ENCODE measurements at places on chromosomes 7 and 10.

GRCh38 chr10:74150204-74150989 lies at the start of gene AP3M1:
AP3M1 (minus strand) TSS chr10:74150828; CDS start chr10:74138379, 12,449 bp downstream.
- peak; percentile 82 for DNase-seq

- no peak for DNase-seq
Measured at GRCh38 chr10:114723991-114724715, 66.1 kb upstream of the ABLIM1 start.

- no peak for DNase-seq
Measured at GRCh38 chr10:33674491-33674890, 340.0 kb upstream of the NRP1 start.

DNA sequence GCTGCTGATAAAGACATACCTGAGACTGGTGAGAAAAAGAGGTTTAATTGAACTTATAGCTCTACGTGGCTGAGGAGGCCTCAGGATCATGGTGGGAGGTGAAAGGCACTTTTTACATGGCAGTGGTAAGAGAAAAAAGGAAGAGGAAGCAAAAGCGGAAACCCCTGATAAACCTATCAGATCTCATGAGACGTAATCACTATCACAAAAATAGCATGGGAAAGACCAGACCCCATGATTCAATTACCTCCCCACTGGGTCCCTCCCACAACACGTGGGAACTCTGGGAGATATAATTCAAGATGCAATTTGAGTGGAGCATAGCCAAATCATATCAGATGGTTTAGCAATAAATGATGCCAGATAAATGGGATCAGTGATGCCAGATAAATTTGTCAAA lies 892.0 kb upstream of the CELF2 start:
- DNase-seq: no peak

DNA sequence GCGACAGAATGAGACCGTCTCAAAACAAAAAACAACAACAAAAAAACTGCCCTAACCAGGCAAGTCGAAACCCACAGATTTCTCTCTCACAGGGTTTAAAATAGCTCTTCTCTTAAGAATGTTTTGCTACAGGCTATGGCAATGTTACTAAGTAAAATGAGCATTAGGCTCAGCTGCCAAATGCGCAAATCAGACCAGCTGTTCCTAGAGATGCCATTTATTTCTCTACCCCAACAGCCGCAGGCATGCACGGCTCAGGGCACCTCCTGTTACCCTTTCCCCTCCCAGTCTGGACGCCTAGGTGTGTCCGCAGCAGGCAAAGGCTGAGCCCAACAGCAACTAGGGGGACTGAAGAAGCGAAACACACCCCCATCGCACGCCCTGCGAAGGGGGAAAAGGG lies 168.3 kb upstream of the MBL2 start:
- no peak for DNase-seq

DNA sequence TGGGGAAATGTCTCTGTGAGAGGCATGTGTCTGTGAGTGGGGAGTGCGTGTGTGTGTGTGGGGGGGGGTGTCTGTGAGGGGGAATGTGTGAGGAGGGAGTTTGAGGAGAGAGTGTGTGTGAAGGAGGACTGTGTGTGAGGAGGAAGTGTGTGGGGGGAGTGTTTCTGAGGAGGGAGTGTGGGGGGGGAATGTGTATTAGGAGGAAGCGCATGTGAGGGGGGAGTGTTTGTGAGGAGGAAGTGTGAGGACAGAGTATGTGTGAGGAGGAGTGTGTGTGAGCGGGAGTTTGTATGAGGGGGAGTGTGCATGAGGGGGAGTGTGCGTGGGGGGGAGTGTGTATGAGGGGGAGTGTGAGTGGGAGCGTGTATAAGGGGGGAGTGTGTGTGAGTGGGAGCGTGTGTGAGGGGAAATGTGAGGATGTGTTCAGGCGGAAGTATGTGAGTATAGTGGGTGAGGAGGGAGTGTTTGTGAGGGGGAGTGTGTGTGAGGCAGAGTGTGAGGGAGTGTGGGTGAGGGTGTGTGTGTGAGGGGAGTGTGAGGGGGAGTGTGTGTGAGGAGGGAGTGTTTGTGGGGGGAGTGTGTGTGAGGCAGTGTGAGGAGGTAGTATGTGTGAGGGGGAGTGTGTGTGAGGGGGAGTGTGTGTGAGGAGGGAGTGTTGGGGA lies 21.8 kb upstream of the PTPRN2 start:
- no peak for DNase-seq

DNA sequence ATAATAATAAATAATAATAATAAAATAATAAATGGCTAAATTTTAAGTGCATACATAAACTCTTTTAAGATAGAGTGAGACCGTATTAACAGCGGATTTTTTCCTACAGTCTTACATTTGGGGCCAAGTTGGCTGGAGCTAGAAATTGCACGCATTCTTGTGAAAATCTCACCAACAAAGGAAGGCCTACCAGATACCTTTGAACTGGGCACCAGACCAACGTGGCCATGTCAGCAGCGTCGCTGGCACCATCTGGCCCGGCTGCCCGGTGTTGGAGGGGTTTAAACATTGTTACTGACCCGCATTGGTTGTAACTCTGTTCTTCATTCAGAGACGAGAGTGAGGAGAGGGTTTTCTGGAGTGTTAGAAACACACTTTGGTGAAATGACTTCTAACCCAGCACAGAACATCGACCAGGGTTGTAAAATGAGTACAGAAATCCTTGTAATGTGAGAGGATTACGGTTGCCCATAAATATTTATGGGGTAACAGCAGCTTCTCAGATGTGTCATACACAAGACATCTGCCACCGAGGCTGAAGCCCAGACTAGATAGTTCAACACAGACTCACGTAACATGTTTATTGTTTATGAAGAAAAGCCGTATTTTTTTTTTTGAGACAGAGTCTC lies 34.6 kb upstream of the UNCX start:
- no peak for DNase-seq

DNA sequence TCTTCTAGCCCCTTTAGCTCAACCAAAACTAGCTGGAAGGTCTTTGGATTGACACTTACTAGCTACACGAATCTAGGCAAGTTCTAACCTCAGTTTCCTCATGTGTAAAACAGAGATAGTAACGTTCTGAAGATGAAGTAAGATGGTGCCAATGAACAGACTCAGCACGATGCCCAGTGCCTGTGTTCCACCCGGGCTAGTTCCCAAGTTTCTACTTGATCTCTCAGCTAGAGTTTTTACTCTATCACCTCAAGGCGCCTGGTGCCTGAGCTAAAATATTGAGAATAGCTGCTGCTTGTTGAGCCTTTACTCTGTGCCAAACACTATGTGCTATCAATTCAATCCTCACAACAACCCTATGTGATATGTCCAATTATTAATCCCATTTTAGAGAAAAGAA lies 1.4 kb upstream of the PPP1R3C start:
- no peak for DNase-seq

DNA sequence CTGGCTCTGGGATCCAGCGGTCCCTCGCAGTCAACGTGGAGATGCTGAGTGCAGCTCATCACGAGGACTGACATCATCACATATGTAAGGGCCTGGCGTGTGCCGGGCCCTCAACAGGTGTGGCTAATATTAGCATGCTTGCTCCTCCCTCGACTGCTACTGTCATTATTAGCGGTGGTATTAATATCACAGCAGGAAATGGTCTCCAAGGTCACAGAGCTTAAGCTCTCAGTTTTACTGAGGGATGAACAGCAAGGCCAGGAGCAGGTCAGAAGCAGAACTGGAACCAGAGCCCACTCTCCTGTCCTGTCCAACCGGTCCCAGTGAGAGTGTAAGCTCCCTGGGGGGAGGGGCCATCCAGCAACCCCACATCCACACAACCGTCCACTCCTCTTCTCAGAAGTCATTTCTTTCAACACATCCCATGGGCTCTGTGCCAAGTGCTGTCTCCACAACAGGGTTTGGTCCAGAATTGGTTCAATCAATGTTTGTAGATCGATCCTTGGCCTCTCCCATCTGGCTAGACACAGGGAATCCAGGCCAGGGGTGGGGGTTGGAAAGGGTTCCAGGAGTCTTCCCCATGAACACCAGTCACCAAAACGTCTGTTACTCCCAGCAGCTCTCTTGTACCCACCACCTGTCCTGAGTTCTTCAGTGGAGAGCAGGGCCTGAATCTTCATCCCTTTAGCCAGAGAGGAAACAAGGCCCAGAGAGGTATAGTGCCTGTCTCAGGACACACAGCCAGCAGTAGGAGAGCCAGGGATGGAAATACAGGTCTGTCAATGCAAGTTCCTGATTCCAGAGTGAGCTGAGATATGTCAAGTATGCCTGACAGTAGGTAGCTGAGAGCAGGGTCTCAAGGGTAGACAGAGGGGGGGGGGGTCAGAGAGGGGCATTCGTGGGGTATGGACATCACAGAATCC lies 45.3 kb upstream of the ZMIZ1 start:
- DNase-seq: no peak

DNA sequence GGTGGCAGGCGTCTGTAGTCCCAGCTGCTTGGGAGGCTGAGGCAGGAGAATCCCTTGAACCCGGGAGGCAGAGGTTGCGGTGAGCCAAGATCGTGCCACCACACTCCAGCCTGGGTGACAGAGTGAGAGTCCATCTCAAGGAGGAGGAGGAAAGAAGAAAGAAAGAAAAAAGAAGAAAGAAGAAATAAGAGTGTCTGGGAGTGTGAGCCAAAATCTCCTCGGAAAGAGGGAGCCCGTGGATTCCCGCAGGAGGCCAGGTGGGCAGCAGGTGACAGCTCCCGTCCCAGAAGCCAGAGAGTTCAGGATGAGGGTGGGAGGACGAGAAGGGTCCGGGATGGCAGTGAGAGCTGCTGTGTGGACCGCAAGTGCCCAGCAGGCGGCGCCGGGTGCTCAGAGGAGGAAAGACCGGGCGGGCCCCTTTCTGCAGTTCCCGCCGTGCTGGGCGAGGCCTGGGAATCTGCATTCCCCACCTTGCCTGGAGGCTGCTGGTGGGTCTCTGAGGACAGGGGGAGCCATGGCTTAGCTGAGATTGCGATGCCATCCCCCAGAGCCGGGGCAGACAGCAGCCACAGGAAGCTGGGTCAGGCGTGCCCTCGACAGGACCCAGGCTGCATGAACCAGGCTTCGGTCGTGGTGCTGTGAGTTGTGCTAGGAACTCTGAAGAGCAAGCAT lies 17.1 kb upstream of the AMZ1 start:
- DNase-seq: peak; percentile 34

DNA sequence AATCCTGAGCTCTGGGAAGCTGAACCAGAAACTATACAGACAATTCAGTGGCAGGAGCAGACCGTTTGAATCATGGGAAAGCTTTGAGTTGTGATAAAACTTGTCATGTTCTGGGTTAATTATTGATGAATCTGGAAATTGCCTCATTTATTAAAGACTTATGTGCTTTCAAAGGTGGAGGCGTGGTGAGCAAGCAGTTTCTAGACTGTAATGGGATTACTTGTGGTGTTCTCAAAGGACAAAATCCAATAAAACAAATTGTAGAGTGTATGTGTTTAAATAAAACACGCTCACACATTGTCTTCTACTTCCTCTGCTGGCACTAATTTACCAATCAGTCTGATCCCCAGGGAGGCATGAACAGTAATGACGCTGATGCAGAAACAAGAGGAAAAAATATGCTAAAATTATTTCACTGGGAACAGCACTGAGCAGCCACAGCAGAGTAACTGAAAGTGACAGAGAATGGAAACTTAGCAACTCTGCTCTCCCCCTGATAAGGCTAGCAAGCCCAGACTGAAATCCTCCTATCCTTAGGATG lies 25.1 kb downstream of the PARD3 start:
- DNase-seq: no peak

DNA sequence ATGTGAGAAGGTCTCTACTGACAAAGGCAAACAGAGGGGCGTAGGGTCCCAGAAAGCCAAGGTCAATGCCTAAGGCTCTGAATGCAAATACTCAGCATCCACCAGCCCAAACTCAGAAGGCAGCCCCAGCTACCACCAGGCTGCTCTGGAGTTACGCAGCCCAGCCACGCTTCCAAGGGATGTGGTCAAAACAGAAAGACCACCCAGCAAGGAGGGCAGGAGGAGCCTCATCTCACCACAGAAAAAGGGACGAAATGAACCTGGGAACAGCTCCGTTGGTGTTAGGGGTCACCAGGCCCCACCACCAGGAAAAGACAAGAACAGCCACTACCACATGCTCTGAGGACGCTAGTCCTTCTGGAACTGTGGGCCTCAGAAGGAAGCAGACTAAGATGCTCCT lies 65.1 kb downstream of the CTBP2 start:
- no peak for DNase-seq

- no peak for DNase-seq
Measured at GRCh38 chr7:140391634-140392033, 6.7 kb downstream of the SLC37A3 start.

GRCh38 chr7:11539853-11540252 lies 292.1 kb downstream of the THSD7A start:
- DNase-seq: no peak

All from T-helper 2 cell (primary cell).